ENCODE measurements at places on chromosomes 12 and 14.

- no peak for DNase-seq
Measured at GRCh38 chr14:31200702-31200990, 6.9 kb downstream of the HECTD1 start.

DNA sequence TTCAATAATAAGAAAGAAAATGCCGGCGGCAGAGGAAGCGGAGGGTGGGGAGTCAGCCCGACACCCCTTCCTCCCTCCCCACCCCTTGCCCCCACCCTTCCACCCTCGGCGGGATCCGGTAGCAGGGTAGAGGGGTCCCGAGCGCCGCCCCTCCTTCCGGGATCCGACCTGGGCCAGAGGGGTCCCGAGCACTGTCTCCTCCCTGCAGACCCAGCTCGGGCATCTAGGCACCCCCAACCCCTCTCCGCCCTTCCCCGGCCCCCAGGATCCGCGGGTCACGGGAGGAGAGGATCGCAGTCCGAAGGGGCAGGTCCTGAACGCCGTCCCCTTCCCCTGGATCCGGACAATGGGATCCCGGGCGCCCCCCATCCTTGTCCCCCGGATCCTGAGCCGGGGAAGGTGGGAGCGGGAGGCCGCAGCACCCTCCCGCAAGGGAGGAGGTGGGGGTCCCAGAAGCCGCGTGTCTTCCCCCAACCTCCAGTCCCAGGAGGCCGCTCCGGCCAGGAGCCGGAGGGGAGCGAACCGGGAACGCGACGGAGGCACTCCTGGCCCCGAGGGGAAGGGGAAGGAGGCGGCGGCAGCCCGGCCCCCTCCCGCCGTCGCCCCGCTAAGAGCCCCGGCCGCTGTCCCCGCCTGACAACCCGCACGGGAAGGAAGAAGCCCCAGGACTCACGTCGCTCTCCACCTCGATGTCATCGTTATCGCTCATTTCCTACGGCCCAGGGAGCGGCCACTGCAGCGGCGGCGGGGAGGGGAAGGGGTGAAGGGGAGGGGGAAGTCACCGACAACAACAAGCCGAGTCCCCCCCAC is 481 bp downstream of the MAX start:
- DNase-seq: no peak

GRCh38 chr12:114984634-114985061 is 300.7 kb upstream of the TBX3 start:
- DNase-seq: no peak

- peak; percentile 42 for DNase-seq
Measured at GRCh38 chr12:6201213-6201608, 1.0 kb downstream of the CD9 start.

- no peak for DNase-seq
Measured at GRCh38 chr12:132710043-132710404, 618 bp upstream of the PGAM5 start.

DNA sequence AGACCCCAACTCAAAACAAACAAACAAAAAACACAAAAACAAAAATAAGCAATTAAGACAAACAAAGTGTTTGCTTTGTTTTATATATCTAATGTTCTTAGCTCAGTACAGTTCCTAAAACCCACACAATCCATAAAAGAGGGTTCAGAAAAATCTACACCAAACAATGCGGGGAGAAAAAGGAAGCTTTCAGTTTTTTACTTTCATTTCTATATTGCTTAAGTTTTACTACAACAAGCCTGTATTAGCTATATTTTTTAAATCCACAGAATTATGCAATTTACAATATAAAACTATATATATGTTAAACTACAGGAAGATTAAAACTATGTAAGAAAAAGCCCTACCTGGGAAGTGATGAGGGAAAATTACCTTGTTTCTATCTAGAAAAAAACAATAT is 41.4 kb downstream of the CLIP1 start:
- no peak for DNase-seq

- no peak for DNase-seq
Measured at GRCh38 chr12:29167988-29168387, 18.9 kb downstream of the FAR2 start.

- DNase-seq: no peak
Measured at GRCh38 chr12:5620896-5621295, 189.0 kb downstream of the NTF3 start.

DNA sequence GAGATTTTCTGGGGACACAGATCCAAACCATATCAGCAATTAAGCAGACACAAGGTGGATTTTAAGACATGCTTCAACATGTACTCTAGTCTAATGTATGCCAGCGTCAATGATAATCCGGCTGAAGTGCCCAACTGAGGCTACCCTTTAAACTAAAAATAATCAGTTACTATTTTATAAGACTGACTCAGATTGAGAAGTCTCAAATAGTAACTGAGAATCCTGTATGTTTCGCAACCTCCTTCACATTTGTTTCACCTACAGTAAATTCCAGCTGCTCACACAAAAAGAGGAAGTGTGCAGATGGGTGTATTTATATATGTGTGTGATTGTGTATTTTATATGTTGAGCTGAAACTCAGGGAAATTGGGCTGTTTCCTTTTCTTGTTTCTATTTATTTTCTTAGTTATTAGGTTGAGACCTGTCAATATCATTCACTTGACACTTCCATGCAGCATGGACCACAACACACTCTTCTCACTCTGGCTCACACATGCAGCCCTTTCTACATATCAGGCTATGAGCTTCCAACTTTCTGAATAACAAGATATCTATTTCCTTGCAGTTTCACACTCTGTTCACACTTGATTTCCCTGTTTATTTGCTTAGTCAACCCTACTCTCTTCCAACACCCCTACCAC is 1224.9 kb upstream of the TMEM132C start:
- no peak for DNase-seq

GRCh38 chr14:102131741-102132140 is 8.0 kb upstream of the WDR20 start:
- DNase-seq: no peak

DNA sequence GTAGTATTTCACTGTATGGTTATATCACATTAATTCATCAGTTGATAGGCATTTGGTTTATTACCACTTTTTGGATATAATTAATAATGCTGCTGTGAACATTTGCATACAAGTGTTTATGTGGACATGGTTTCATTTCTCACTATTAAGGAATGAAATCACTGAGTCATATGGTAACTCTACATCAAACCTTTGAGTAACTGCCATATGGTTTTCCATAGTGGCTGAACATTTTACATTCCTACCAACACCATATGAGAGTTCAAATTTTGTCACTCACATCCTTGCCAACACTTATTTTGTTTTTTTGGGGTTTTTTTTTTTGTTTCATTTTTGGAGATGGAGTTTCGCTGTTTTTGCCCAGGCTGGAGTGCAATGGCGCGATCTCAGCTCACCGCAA is 30.2 kb upstream of the EAPP start:
- DNase-seq: no peak

DNA sequence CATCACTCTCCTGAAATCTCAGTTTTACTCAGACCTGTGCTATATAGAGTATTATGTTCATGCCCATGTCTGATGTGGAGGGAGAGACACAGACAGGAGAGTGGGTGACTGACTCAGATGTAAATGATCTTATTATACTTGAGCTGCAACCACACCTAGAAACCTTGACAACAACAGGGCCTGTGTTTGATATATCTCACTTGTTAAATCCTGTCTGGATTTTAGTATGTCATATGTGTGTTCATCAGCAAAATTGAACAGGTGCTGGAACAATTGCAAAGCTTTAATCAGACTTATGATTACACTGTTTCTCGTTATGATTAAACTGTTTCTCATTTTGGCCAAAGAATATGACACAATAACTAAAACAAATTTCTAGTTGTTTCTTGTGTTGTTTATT is 37.7 kb downstream of the DIP2B start:
- no peak for DNase-seq

DNA sequence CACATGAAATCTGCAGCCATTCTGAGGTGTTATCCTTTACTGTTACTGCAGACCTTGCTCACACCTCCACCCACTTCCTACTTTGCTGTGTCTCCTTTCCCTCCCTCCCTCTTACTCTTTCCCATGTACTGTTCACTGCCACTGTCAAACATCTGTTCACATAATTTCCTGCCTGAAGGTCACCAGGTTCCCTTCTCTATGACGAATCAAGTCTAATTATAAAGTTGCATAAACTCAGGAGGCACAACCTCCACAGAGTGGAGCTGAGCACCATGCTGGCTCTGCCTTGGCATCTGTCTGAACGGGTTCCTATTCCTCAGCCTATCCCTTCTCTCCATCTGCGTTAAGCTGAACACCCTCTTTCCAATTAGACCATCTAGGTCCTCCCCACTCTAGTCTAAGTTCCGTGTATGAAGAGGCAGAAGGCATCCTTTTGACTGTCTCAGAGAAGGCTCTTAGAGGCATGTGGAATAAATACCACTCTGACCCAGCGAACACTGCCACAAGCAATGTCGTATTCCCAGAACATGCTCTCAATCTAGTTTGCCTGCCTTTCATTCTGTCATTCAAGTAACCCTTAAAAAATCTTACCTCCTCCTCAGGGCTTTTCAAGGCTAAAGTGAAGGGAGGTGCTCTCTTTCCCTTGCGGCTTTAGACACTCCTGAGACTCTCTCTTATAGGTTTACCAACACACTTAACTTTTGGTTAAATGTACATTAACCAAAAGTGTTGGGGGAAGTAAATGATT is 48.7 kb downstream of the ACADS start:
- no peak for DNase-seq

GRCh38 chr14:100025111-100025510 is 40.1 kb upstream of the EVL start:
- DNase-seq: peak; percentile 87

GRCh38 chr12:47356129-47356700 is 276.5 kb upstream of the AMIGO2 start:
- DNase-seq: no peak

GRCh38 chr12:93039062-93039461 is 110.0 kb upstream of the EEA1 start:
- DNase-seq: no peak

- DNase-seq: no peak
Measured at GRCh38 chr14:75373616-75374015, 54.2 kb upstream of the JDP2 start.

DNA sequence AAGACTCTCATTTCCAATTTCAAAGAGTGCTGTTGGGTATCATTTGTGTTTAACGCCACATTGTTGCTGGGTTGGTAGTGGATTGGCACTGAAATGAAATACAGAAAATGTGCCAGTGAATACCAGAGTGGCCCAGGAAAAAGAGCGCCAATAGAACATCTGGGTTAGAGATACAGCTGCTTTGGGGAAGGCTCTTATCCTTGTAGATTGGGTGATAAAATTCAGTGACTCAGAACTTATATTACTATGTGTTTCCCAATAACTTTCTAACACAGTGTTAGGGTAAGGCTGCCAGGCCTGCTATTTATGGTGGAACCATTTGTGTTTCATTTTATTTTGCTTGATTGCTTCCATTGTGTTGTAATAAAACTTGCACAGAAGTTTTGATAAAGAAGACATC is 168.2 kb upstream of the SSTR1 start:
- DNase-seq: no peak
